CD4-positive, alpha-beta memory T cell (primary cell): ENCODE measurements at places on chromosomes 7 and 10.
A peak's percentile ranks its signal among the peaks of the same experiment; 100 is the strongest.

DNA sequence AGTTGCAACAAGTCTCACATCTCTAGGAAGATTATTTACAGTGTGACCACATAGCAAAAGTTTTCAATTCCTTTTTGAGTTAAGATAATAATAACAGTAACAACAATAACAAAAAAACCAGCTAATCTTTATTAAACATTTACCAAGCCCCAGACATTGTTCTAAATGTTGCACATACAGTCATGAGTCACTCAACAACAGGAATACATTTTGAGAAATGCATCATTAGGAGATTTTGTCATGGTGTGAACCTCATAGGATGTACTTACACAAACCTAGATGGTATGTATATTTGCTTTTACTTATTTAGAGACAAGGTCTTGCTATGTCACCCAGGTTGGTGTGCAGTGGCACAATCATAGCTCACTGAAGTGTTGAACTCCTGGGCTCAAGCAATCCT is 52.0 kb downstream of the SPAM1 start:
- DNase-seq: no peak

DNA sequence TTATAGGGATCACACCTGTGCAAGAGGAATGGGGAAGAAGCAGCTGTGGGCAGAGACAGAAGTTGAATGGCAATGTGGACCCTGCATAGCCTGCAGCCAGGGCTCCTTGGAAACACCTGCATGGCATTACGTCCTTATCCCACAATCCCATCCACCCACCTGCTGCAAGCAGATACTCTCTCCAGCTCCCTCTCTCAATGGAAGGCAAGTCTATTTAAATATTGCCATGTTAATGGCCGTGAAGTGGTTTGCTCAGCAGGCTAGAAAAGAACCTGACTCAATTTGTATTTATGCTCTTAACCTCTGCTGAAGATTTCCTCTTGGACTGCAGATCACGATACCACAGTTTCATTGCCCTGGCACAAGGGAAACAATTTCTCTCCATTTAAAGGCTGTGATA is 417.0 kb downstream of the TYW1 start:
- DNase-seq: no peak

DNA sequence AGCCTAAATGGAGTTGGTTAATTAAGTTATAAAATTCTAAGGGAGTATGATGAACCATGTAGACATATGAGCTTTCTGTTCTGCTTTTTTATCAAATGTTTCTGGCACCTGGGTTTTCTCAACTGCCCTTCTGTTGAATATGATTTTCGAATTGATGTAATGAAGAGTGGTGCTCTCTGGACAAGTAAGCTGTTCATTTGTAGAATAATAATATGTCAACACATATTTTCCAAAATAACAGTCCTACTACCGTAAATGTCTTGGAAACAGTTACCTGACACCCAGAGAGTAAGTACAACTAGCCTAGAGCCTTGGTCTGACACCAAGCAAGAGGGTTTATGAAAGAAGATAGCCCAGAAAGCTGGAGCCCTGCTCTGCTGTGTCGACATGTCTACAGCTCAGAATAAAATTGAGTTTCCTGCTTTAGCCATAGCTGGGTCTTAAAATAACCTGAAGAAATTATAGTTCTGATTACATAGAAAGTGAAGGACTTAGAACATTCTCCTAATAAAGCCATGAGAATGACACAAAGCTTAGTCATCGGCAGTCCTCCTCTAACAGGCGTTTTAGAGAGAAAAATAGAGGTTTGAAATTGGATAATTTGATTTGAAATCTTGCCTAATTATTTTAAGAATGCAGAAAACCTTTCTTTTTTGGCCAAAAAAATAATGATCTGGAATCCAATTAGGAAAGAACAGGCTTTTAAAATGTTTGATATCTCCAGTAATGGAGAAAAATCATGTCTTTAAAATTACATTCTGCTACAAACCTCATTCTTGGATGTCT is 25.1 kb downstream of the HDAC9 start:
- no peak for DNase-seq

- DNase-seq: no peak
Measured at GRCh38 chr10:117762819-117763172, 220.2 kb downstream of the EMX2 start.

GRCh38 chr7:98788966-98789365 is 80.8 kb downstream of the TMEM130 start:
- DNase-seq: no peak

DNA sequence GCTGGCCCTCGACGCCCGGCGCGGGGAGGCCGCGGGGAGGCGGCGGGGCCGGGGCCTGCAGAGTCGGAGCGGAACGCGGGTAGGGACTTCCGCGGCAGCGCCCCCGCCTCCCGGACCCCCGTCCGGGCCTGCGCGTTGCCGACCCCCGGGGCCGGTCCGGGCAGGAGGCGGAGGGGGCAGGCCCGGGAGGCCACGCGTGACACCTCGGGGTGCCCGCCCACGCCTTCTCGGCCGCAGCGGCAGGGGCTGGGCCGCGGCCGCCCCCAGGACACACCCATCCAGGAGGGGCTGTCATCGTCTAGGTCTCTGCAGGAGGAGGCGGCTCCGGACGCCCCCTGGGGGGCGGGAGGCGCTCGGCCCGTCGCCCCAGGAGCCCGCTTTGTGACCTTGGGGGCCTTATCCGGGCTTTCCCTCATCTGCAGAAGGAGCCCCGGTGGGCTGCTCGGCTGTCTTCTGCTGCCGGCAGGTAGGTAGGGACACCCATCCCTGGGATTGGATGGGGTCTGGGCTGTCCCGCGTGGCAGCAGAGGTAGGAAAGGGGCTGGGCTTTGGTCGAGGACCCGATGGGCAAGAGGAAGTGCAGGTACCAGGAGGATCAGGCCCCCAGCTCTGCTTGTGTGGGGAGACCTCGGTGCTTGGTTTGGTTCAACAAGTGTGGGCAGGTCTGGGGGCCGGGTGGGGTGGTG is 569 bp downstream of the ZNF316 start:
- DNase-seq: peak; percentile 53

DNA sequence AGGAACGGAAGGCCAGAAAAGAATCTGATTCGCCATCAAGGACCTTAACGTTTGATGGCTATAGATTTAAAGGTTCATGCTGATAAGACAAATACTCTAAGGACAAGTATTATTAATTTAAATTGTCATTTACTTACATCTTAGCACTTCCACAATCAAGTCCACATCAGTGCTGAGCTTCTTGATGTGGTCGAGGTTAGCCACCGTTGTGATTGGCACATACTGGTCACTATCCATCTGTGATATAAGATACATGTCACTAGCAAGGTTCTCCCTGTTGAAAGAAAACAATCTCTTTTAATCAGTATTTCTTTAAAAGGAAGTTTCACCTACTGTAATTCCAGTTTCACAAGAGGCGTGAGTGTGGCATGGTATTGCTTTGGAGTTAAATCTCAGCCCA is 88.7 kb downstream of the LARP4B start:
- DNase-seq: no peak

DNA sequence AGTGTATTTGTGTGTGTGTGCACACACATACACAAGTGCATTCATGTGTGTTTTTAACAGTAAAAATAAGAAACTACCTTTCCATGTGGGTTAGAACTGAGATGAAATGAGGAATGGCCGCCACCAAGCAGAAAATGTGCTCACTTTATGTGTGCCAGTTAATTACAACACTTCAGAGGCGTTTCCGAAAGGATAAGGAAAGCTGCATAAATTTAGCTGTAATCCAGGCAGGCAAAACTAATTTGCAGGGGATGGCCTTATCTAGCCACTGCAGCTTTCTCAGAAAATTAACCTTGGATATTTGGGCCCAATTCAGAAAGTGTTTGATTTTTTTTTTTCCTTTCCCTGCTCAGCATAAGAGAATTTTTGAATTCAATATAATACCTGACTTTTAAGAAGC is 328.8 kb upstream of the PHF14 start:
- no peak for DNase-seq
